CD8-positive, alpha-beta T cell (primary cell): ENCODE measurements at places on chromosomes 6 and 20.

DNA sequence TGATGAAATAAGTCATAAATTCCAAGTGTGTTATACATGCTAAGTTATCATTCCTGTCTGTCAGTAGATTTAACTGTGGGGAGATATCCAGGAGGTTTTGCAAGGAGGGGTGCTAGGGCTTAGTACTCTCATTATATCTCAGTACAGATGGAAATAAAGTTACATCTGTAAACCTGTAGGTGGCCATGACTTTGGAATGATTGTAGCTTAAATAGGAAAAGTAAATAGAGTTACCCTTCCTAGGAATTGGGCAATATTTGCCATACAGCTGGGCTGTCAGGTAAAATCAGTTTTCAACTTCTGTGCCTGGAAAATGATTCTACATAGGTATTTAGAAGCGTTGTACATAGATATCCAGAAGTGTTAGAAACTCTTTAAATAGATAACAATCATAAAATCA is 19.8 kb upstream of the TGM3 start:
- DNase-seq, result no peak

DNA sequence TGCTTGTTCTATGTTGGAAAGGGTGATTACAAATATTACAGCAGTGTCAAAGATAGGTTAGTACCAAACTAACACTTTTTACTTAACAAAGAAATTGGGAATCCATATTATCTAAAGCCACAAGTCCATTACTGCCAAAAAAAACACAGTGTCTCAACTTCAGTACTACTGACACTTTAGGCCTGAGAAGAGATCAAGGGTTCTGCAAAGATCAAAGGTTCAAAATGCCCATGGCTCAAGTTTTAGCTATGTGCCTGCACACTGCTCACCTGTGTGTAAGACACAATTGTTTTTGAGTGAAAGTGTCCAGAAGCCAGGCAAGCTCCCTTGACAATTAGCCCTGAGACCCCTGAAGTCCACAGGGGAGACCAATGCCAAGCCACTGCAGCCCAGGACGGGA is 132.6 kb downstream of the ZMYND8 start:
- DNase-seq, result no peak

DNA sequence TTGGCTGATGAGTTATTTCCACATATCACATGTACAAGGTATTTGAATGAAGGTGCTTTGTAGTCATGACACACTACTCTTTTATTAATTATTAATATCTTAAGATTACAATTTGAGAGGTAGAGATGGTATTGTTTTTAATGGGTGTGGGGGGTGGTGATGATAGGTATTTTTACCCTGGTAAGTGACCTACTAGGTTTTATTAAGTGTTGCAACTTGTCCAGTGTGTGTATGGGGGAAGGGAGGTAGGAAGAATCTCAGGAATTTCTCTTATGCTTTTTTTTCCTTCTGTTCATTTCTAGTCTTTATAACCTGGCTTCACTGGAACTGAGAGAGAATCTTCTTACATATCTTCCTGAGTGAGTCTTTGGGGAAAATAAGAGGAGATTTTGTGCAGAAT is 101.4 kb downstream of the LRRC1 start:
- DNase-seq, result no peak

- DNase-seq, result no peak
Measured at GRCh38 chr20:49210101-49210756, 9.0 kb upstream of the DDX27 start.

DNA sequence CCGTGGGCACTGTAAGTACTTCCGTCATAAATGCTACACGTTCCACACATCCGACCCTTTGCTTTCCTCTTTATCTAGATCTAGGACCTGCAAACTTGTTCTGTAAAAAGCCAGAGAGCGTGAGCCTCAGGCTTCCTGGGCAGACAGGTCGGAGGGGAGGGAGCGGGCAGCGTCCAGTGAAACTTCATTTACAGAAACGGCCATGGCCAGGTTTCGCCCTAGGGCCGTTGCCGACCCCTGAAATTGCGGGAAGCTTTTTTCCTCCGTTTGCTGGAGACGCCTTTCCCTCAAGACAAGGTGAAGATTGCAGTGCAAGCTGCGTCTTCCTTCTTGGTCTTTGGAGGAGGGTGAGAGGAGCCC is 155.4 kb downstream of the DLL1 start:
- DNase-seq, result peak; percentile 35

DNA sequence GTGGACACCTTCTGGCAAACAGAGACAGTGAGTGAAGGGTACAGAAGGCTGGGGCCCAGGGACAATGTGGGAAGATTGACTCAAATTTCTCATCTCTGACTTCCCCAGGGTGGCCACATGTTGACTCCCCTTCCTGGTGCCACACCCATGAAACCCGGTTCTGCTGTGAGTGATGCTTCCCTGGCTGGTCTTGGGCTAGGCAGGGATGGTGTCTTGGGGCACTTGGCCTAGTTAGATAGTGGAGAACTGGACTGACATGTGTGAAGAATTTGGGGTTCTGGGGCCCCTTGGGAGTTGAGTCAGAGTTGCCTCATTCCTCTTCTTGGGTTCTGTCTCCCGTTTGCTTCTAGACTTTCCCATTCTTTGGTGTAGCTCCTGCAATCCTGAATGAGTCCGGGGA is 34.2 kb downstream of the GSS start:
- DNase-seq, result no peak

- DNase-seq, result no peak
Measured at GRCh38 chr6:36361071-36361470, 24.4 kb upstream of the BNIP5 start.

DNA sequence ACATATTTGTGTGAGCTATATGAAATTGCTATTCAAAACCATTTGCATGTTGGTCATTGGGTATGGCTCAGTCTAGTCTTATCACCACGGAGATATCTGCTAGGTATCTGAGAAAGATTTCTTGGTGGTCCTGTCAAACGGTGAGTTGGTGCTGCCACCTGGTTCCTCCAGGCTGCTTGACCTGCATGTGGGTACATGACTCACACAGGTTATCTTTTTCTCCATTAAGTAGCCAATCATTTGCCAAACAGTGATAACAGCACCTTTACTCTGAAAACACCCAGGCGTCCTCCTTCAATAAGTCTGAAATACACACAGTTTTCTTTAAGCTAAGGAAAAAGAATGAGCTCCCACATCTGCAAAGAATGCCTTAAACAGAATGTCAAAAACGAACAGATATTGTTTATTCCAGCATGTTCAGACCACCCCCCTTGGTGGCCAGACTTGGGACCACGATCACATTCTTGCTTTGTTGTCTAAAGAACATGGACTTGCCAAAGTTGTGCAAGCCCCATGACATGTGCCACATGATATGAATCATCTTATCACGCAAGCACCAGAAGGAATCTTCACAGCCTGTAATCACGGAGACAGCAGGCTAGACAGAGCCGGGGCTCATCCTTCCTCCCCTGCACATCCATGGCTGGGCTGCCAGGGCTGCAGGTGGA is 200.7 kb upstream of the THBS2 start:
- no peak for DNase-seq

- DNase-seq, result no peak
Measured at GRCh38 chr6:118403036-118403435, 145.1 kb upstream of the PLN start.

- DNase-seq, result no peak
Measured at GRCh38 chr20:50398821-50399554, 111.2 kb upstream of the PTPN1 start.

DNA sequence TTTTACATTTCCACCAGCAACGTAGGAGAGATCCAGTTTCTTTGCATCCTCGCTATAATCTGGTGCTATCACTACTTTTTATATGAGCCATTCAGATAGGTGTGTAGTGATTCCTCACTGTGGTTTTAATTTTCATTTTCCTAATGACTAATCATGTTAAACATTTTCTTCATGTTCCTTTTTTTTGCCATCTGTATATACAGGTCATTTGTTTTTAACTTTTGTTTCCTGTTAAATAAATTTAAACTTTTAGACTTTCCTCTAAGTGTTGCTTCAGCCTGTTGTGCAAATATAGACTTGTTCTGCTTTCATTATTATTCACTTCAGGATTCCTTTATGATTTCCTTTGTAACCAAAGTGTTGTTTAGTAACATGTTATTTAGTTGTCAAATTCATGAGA is 697.4 kb downstream of the PTPRT start:
- no peak for DNase-seq

DNA sequence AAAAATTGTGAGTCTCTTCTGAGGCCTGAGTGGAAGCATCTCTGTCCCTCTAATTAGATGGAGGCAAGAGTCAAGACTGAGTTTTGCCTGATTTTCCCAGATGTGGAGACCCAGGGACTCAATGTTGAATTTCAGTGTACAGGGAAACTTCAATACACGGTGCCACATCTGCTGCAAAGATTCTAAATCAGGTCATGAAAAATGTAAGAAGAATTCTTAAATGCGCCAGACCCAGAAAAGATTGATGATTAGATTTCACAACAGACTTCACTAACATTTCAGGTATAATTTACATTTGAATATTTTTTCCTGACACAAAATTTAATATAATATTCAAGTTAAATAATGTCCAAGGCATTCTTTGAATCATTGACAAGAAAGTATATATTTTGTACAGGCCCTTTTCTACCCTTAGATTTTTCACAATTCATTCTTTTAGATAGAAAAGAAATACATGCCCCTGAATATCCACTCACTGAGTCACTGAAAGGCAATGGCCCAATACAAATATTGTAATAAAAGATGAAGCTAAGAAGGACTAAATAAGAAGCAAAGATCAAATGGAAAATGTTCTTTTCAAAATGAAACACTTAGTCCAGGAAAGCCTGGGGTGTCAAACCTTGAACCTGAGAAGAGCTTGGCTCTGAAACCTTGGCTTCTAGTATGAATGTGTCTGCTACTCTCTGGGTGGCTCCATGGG is 18.2 kb upstream of the HDGFL1 start:
- no peak for DNase-seq

- DNase-seq, result no peak
Measured at GRCh38 chr6:45787384-45787783, 228.3 kb downstream of the CLIC5 start.

DNA sequence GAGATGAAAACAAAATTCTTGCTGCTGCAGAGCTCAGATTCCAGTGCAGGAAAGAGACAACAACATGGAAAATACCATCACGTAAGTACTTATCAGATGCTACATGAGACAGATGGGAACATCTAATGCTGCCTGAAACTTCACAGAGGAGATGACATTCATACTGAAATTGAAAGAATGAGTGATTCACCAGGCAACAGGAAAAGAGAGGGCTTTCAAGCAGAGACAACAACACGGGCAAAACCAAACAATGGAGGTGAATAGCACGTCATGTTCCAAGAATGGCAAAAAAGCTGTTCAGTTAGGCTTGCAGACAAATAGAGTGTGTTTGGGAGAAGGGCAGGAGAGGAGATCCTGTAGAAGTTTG is 39.3 kb downstream of the GTF2H5 start:
- no peak for DNase-seq

DNA sequence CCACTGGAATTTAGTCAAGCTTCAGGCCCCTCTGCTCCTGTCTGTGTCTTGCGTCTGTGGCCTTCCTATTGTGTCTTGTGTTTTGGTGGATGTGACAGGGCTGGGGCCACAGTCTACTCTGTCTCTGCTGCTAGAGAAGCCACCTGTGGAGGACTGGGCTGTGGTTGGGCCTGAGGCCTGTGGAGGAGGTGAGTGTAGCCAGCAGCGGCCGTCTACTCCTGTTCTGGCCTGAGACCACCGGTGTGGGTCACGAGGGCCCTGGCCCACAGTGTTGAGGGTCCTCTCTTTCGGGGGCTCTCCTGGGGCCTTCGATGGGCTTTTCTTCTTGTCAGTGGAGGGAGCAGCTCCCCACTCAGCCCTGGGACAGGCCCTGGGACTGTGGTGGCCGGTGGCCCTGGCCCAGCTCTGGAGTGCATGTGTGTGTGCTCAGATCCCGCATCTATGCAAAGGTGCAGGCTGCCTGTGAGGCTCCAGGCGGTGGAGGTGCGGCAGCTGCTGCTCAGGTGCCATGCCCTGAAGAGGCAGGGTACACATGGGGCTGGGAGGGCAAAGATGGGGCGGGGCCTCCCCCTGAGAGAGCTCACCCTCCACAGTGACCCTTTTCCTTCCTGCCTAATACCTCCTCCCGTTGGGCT is 20.8 kb downstream of the SDCBP2 start:
- DNase-seq, result no peak

GRCh38 chr20:63463400-63464288 is 8.8 kb downstream of the KCNQ2 start:
- DNase-seq, result no peak

- DNase-seq, result no peak
Measured at GRCh38 chr6:45704056-45704800, 311.4 kb downstream of the CLIC5 start.

GRCh38 chr6:152636021-152636608 is 1.0 kb downstream of the SYNE1 start:
- no peak for DNase-seq

DNA sequence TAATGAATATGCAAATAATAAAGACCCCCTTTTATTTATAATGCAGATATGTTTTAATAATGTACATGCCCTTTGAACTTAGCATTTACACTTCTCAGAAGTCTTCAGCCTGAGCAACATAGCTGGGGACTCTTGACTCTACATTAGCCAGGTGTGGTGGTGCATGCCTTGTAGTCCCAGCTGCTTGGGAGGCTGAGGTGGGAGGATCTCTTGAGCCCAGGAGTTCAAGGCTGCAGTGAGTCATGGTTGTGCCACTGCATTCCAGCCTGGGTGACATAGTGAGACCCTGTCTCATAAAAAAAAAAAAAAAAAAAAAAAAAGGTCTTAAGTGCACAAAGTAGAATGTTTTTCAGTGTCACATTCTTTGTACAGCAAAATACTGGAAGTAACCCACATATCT is 17.3 kb upstream of the MAPK13 start:
- no peak for DNase-seq

DNA sequence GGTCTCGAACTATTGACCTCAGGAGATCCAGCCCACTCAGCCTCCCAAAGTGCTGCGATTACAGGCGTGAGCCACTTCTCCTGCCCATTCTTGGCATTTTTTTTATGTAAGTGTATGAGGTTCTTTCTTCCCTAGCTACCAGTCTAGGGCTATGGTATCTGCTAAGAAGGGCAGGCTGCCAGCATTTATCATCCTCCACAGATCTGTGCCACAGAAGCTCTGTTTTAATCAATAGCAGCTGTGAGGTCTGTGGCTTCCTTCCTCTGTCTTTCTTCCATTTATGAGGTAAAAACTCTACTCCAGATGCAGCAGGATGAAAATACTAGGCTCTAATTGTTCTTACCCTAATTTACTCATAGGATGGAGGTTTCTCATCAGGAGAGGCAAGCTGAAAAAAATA is 1382.4 kb upstream of the ADGRB3 start:
- DNase-seq, result no peak

- no peak for DNase-seq
Measured at GRCh38 chr6:47535316-47536225, 58.0 kb downstream of the CD2AP start.
